CD4-positive, alpha-beta T cell treated with Interleukin-6 at 100 ng/mL for 8 hours (primary cell): ENCODE measurements at places on chromosomes 7 and 10.

- DNase-seq: no peak
These were observed 179.4 kb downstream of the PDE1C start for GRCh38 chr7:31890766-31891165.

DNA sequence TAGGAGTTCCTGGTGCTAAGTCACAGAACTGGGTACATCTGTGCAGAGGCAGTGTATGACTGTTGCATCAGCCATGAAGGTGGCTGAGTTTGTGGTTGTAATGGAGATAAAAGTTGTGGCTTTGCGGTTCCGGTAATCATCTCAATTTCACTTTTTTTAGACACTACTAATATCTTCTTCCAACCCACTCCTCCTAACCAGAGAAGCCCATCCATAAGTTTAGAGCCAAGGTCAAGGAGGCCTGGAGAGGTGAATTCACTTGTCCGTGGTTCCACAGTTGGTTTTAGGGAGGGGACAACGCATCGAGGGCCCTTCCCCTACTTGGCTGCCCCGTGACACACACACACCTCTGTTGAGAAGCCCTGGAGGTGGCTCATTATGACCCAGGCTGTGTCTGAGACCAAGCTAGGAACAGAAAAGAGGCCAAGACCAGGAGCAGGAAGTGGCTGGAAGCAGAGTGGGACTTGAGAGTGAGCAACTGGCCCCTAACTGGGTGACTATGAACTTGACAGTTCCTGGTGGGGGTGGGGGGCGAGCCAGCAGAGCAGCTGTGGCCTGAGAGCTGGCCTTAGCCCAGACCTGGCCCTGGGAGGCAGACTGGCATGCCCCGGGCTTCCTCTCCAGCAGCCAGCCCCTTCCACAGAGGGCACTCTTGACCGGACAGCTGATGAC, 66.8 kb upstream of the COL13A1 start:
- no peak for DNase-seq

DNA sequence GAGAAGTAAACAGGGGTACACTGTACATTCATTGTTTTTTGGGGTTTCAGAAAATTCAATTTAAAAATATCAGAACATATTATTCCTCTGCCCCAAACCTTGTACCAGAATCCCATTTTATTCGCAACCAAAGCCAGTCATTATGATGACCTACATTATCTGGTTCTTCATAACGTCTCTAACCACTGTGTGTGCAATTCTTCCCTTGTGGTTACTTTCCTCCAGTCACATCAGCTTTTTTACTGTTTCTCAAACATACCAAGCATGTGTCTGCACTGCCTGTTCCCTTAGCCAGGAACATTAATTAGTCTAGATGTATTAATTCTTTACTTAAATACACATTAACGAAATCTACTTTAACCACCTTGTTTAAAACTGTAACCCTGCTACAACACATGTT, 64.8 kb downstream of the THSD7A start:
- no peak for DNase-seq

- no peak for DNase-seq
These were observed 45.5 kb downstream of the NOD1 start for GRCh38 chr7:30433082-30433481.

DNA sequence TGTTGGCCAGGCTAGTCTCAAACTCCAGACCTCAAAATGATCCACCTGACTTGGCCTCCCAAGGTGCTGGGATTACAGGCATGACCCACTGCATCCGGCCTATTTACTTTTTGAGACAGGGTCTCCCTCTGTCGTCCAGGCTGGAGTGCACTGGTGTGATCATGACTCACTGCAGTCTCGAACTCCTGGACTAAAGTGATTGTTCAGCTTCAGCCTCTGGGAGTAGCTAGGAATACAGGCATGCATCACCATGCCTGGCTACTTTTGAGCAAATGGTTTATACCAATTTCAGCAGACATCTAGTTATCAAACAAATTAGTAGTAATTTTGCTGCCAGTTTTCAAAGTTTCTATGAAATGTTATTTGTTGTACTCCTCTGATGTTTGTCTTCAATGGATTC, 2.2 kb upstream of the WAC start:
- no peak for DNase-seq

DNA sequence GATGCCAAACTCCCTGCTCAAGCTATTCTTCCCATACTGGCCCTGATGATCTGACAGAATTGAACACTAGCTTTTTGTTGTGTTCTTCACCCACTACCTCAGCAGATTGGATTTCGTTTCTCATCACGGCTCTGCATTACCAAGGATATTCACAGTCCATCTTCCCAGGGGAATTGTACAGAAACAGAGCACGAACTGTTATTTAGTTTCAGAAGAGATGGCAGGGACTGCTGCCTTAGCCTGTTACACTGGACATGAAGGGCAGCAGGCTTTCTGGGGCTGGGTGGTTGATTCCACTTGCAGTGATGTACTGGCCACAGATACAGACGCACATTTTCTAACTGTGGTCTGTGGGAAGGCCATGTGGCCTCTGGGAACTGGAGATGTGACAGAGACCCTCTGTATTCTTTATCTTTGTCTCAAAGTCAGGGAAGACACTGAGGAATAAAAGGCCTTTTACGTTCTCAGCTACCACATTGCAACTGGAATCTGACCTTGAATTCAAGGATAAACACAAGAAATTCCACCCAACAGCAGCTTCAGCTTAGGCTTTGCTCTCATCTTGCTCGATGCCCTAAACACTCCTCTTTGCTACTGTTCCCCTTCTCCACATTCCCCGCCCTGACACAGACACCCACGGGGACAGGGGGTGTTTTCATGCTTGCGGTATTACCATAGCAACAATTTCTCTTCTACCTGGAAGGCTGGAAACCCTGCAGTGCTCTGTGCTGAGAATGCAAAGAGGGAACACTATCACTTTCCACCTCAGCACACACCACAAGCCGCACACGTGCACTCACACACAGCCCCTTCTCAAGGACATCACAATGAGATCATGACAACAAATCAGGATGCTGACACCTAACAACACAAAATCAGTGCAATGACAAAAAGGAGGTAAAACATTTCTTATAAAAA, 81.7 kb downstream of the RNF216 start:
- peak; percentile 71 for DNase-seq

GRCh38 chr7:130996205-130996832, 262.3 kb upstream of the KLF14 start:
- no peak for DNase-seq

GRCh38 chr10:71648254-71648932, 71.2 kb downstream of the C10orf105 start:
- no peak for DNase-seq

GRCh38 chr7:85018498-85018897, 168.4 kb downstream of the SEMA3D start:
- no peak for DNase-seq

DNA sequence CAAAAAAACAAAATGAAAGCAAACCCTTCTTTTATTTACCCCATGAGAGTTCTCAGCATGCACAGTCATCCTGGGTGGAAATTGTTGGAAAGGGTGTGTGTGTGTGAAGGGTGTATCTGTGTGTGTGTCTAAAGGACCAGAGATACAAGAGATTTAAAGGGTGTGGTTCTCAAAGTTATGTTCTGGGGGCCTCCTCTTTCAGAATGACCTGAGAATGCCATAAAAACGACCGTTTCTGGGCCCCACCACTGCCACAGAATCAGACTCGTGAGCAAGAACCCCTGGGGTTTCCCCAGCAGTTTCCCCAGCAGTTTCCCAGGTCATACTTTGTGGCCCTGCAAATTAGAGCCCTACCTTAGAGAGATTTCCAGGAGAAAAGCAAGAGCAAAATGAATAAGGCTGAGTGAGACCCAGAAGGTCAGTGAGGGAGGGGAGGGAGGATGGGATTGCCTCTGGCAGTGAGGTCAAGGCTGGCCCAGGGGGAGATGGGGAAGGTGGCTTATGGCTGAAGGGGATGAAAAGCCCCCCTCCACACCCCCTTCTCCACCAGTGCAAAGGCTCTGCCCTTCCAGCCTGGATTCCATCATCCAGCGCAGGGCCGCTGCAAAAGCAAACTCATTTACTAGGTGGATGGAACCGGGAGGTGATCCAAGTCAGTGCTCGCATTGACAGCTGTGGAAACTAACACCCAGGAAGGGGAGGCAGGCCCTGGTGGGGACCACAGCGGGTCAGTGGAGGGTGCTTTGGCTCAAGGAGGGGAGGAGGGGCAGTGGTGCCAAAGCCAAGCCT, 10.2 kb downstream of the PYROXD2 start:
- DNase-seq: no peak

DNA sequence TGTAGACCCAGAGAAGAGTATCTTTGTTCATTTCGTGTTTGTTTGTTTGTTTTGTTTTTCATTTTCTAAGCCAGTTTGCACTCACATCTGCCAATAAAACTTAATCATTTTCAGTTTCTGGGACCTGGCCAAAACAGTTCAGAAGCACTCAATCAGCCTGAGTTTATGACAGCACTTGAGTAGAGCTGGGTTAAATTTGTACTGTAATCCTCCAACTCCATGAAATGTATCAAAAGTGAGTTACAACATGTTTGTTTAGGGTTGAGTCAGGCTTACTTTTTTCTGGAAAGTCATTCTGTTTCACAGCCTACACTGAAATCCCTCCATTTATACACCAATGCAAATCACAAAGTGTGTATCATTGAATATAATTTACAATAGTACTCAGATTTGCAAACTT, 91.9 kb downstream of the ZWINT start:
- DNase-seq: no peak

- DNase-seq: no peak
These were observed 18.6 kb downstream of the COBL start for GRCh38 chr7:51297986-51298385.

DNA sequence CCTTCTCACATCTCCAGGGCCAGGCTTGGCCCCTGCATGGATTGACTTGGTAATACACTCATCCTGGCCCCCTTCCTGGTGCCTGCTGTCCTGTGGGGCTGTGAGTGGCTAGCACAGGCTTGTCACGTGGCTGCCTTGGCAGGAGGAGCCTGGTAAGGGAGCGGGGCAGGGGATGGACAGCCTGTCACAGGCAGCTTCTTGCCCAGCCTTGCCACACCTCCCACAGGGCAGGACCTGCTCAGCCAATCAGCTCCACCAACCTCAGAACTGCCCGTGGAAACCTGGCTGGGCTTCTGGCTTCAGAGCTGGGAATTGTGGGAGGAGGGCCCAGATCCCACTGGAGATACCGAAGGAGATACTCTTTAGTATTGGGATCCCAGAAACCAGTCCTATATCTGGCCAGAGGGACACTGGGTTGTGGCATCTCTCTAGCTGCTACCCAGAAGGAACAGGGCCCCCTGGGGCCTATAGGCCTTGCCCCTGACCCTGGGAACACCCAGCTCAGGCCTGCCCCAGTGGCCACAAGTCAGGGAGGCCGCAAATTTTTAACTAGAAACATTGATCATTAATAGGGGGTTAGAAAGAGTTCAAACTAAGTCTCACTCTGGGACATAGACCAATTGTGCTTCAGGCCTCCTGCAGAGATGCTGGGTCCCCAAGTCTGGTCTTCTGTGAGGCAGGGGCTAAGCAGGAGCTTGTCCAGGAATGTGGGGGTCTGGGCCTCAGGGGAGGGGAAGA, at the start of gene HOGA1:
HOGA1 (plus strand) TSS at position 330 of the 738 bp plus-strand sequence; CDS start at position 645, 315 bp downstream.
- no peak for DNase-seq

GRCh38 chr7:84331616-84332015, 137.0 kb upstream of the SEMA3A start:
- no peak for DNase-seq
